Cerebellum (tissue), 4 donors: ENCODE measurements at places on chromosomes 4 and X.

DNA sequence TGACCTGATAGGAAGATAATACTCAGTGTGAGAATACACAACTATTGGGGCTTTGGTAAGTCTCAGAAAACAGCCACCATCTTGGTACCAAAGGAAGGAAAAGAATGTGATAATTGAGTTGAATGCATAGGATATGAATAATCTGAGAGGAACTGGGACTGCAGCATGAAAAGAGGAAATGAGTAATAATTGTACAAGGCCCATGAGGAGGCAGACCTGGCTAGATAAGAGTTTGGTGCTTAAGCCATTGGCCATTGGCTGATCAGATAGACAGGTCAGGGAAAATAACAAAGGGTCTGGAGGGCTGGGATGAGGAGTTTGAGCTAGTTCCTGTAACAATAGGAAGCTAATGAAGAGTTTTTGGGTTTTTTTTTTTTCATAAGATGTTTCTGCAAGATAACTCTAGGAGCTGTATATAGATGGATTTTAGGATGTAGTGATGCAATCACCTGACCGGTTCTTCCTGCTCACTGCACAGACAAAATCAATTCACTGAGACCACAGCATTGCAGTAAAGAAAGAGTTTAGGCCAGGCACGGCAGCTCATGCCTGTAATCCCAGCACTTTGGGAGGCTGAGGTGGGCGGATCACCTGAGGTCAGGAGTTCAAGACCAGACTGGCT is 5.3 kb upstream of the TRMT2B start:
- no peak for DNase-seq

GRCh38 chr4:109385260-109385659 is 48.4 kb upstream of the SEC24B start:
- no peak for DNase-seq

DNA sequence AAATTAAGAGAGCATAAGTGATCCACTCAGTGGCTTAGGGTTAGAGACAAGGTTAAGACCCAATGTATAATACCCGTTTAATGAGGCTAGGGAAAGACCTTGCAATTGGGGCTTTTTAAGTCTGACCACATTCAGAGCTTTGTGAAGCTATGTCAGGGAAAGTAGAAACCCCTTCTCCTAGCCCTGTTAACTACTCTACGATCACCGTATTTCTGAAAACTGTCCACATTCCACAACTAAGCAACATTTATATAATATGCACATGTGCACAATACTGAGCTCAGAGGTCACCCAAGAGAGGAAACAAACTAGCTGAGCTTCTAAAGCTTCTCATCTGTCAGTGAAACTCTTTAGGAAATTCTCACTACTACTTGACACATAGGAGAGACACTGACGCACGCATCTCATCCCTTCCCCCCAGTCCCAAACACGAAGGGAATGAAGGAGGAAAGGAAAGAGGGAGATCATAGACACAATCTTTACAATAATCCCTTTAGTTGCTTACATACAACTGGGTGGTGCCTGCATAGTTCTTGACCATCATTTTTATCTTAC is 56.2 kb downstream of the METTL14 start:
- DNase-seq: no peak

GRCh38 chrX:132657876-132658275 is 169.0 kb upstream of the MBNL3 start:
- no peak for DNase-seq

- DNase-seq: no peak
These were observed 56.1 kb upstream of the HPGD start for GRCh38 chr4:174578366-174578765.

- DNase-seq: no peak
These were observed 6.3 kb upstream of the KCNIP4 start for GRCh38 chr4:21954916-21955315.

DNA sequence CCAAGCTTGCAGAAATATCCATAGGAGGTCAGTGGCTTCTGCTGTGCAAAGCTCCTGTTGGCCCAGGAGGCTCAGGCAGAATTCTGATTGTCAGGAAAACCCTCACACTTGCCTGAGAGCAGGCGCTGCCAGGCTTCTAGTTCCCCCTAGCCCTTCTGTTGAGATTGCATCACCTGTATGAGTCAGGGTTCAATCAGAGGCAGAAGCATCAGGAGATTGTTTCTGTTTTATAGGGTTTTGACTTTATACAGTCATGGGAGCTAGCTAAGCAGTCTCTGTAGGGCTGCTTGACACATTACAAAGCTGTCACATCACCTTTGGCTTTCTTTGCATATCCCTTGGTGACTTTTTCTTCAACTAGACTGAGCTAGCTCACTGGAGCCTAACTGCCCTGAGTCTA is 27.8 kb downstream of the DIPK2B start:
- peak; percentile 43 for DNase-seq

- no peak for DNase-seq
These were observed 17.2 kb upstream of the HOPX start for GRCh38 chr4:56698329-56698728.

- no peak for DNase-seq
These were observed 244.5 kb upstream of the PITX2 start for GRCh38 chr4:110867251-110867960.

DNA sequence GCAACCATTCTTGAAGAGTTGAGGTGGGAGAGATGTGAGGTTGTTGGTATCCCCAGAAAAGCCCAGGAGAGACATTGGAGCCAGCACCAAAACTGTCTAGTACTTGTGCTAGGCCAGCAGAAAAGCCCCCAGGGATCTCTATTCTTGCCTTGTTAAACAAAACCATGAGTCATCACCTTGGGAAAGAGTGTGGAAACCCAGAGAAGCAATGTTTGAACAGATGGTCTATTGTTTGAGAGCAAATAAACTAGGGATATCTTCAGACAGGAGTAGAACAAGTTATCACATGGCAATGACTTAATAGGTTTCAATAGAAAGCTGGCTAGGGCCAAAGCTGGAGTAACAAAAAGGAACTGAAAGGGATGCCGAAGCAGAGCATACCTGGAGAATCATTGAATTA is 195.7 kb upstream of the CASK start:
- DNase-seq: no peak

DNA sequence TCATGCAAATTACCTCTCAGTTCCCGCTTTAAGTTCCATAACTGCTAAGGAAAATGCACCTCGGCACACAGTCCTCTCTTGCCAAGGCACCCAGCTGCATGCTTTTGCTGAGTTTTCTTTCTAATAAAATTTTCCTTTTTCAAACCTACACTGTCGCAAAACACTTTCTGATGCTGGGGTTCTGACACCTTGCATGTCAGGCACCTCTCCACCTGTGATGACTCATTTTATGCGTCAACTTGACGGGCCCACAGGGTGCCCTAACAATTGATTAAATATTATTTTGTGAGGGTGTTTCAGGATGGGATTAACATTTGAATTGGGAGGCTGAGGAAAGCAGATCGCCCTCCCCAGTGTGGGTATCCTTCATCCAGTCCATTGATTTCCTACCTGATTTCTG is 291.0 kb upstream of the STS start:
- no peak for DNase-seq

- DNase-seq: no peak
These were observed 110.0 kb downstream of the ATRX start for GRCh38 chrX:77675986-77676385.

DNA sequence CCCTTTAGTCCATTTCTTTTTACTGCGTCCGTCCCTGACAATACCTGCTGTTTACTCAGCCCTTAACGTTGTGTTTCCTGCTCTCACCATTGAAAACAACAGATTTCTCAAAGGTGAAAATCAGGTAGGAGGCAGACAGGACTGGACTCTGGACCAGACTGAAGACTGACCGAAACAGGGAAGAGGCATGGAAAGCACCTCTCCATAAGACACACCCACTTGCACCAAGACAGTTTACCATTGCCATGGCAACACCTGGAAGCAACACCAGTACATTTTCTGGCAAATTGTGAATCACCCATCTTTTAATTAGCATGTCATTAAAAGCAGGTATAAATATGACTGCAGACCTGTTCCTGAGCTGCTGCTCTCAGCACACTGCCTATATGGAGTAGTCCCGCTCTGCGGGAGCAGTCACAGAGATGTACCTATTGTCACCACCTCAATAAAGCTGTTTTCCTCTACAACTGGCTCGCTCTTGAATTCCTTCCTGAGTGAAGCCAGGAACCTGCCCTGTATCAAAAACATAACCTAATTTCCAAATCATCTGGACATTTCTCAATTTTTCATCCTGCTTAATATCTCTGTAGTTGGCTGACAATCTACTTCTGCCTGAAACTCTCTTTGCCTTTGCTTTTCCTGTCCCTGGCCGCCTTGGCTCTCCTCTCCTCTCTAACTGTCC is 117.0 kb downstream of the RNF150 start:
- no peak for DNase-seq

GRCh38 chr4:134024251-134024650 is 177.3 kb downstream of the PABPC4L start:
- no peak for DNase-seq

DNA sequence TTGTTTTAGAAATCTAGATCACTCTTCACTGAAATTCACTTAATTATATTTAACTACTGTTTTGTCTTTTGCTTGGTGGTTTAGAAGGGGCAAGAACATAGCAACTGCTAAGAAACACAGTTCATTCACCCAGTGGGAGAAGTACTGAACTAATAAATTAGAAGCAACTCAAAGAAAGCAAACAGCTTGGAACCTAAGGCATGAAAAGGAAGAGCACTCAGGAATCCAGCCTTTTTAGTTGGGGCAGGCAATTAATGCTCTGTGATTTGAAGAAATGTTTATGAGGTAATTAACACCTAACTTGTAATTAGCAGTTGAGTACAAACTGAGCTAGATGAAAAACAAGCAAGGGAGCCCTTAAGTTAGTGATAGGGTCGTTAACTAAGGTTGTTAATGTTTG is 22.8 kb downstream of the SEPTIN11 start:
- no peak for DNase-seq

GRCh38 chrX:66489339-66489738 is 149.5 kb downstream of the EDA2R start:
- no peak for DNase-seq

DNA sequence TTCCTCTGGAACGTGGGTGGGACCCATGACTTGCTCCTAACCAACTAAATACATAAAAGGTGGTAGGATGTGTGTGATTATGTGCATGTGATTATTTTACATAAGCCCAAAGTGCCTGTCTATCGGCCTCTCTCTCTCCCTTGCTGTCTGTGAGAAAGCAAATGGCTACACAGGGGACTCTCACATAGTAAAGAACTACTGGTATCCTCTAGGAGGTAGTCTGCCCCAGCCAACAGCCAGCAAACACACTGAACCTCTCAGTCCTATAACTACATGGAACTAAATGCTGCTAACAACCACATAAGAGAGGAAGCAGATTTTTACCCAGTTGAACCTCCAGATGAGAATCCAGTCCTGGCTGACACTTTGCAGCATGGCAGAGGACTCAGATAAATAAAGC is 1249.4 kb downstream of the ADGRL3 start:
- DNase-seq: no peak

DNA sequence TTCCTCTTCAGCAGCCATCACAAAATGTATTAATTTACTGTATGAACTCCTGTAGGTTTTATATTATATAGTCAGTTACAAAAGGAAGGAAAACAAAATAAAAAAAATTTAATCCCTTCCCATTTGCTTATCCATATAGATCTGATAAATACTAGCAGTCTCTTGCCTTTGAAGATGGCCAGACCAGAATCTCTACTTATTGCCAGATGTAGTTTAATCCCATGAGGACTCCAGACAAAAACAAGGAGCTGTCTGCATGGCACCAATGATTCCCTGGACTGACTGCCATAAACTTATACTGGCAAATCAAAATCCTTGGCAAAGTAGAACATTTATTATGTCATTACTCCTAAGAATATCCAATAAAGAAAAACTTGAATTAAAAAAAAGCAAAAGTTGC is 223.3 kb upstream of the MAB21L2 start:
- no peak for DNase-seq

DNA sequence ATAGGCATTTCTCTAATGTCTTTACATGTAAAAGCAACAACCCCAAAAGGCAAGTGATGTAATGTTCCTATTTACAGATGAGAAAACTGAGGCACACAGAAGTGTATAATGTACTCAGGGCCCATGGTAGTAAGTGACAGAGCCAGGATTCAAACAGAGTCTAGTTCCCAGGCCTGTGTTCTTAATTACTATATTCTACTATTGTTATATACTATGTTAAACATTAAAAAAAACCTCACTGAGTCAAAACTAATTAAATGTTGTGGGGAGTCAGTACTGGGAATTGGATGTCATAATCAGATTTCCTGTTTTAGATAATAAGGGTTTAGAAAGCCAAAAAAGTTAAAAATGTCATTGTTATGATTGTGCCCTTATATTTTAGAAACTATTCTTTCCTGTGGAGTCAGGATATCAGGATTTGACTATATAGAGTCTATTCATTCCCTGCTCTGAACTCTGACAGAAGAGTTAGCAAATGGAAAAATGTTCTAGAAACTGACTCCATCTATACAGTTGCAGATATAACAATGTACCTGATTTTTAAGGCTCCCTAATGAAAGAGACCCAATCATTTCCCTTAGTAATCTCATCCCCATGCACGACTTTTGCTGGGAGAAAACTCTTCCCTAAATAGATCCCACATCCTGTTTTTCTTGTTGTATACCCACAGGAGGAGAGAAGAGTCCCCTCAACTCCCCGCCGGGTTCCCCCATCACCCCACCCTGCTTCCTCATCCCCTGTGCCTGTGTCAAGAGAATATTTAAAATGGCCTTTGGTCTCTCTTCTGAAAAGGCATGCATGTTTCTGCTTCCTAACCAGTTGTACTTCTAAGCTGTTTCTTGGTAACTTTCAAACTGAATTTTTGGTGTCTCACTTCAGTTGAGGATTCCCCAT is 69.7 kb downstream of the REELD1 start:
- DNase-seq: no peak

GRCh38 chr4:144302704-144303536 is 162.4 kb upstream of the GYPA start:
- DNase-seq: no peak

GRCh38 chr4:86595426-86595805 is 1.3 kb downstream of the PTPN13 start:
- DNase-seq: no peak

GRCh38 chrX:40953369-40953768 is 131.9 kb upstream of the USP9X start:
- DNase-seq: no peak

DNA sequence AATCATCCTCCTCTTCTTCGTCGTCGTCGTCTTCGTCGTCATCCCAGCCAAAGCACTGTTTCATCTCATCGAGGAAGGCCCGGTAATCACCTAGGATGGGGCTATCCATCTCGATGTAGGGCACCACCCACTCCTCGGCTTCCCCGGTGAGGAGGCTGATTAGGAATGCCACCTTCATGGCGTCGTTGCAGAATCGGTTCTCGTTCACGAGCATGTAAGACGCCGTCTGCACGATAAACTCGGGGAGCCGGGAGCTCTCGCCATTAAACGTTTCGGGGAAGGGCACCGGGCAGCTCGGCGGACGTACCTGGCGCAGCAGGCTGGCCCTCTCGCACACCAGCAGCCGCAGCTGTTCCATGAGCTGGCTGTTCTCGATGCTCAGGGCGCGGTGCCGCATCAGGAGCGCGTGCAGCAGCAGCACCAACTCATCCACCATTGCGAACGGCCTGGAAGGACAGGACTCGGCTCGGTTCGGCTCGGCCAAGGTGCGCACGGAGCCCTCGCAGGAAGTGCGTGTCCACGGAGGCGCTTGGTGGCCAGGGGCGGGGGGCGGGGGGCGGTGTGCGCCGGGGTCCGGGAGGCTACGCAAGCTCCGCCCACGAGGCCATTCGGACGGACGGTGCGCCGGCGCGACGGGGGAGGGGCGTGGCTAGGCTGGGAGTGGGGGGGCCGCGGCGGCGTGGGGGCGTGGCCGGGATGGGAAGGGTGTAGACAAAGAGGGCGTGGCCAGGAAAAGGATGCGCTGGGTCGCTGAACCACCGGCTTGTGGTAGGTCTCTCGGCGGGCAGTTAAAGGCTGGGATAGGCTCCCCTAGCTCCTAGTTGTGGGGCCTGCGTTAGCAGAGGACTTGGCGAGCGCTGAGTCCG is at the start of gene LDOC1:
Gene LDOC1, minus strand, starts transcription at position 544 of the 866 bp plus-strand sequence. Its CDS starts 108 bp downstream, at position 436.
- DNase-seq: peak; percentile 90

- no peak for DNase-seq
These were observed 53.9 kb downstream of the PRPS1 start for GRCh38 chrX:107682256-107682655.
